ENCODE measurements at places on chromosomes 4 and X.

GRCh38 chrX:79440336-79440735 is 73.2 kb upstream of the ITM2A start:
- no peak for DNase-seq

- no peak for DNase-seq
Measured at GRCh38 chrX:68090266-68090665, 343.0 kb downstream of the OPHN1 start.

DNA sequence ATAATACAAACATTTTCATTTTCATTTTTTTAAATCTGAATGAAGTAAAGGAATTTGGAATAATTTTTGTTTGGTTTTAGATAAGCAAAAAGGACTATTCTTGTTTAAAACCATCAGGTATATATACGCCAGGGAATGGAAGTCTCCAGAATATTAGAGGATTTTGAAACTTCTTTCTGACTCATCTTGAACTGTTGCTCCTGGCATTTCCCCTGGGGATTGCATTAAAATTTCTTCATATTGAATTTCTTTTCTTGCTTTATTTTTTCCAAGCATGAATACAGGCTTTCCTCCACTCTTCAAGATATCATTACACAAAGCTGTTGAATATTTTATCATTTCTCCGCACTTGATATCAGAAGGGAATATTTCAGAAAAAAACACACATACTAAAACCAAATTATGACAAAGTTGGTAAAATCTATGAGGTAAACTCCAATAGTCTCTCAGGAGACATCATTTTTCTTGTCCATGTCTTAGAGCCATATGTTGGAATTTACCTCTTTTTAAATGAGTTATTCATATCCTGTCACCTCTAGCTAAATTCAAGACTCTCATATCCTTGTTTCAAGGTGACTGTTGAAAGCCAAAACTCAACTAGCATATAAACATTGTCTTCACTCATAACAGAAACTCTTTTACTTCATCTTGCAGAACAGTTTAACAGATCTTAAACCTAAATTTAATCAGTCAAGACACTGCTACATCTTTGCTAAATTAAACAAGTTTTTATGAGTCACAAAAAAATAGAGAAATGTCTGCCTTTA is 20.7 kb upstream of the CSN1S1 start:
- DNase-seq, result no peak

DNA sequence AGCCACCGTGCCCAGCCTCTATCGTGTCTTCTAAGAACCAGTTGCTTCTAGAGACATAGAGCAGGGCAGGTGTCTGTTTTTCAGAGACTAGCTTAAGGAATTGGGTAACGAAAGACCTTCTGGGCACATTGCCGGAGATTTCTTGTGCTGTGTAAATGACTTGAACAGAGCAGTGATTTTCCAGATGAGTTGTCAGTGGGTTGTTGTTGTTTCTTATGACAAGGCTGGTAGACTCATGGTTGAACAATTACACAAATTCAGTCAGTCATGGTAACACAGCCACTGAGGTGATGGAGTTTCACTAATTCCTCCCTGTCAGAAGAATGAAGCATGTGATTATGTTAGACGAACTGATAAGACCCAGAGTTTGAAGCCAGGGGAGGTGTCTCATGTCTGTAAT is 20.5 kb upstream of the DDX3X start:
- DNase-seq, result peak; percentile 69

DNA sequence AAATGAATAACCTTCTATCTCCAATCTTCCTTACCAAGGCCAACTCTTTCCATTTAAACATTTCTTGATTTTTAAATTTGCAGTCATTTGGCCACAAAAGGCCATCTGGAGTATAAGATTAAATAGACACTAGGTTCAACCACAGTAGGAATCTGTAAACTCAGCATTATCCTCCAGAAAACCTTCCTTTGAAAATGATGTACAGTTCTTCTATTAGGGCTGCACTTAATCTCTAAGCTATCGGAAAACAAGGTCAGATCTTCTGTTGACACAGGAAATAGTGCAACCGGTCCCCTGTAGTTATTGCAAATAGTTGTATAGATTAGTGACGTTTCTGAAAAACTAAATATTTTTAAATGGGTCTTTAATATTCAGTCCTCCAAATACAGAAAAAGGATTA is 359.0 kb upstream of the ATOH1 start:
- DNase-seq, result no peak

- no peak for DNase-seq
Measured at GRCh38 chr4:186651624-186652023, 72.0 kb downstream of the FAT1 start.

GRCh38 chr4:24476282-24476681 is 108.1 kb downstream of the DHX15 start:
- no peak for DNase-seq

DNA sequence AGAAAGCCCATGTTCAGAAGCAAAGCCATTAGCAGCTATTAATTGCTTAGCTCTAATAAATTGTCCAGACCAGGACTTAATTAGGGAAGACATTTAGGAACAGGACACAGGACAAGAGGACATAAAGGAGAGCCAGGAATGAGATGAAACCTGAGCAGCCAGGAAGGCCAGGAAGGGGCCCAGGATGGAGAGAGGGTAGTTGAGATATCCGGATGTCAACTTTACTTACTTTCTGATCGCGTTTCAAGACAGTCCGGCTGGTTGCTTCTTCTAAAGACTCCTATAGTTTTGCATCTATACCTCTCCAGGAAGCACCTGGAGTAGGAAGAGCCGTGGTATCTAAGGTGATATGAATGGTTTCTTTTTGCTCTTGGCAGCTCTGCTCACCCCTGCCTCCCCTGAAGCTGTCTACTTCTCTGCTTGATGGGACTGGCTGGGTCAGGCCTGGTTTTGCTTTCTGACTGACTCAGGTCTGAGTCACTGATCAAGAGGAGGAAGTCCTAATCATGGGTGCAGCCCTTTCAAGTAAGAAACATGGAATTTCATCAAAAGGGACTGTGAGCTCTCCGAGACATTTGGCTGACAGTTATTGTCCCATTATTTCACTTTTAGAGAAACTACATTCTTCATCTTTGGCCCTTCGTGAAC is 733.3 kb downstream of the RPA4 start:
- peak; percentile 21 for DNase-seq

- DNase-seq, result no peak
Measured at GRCh38 chr4:123840197-123840596, 443.6 kb downstream of the SPRY1 start.

DNA sequence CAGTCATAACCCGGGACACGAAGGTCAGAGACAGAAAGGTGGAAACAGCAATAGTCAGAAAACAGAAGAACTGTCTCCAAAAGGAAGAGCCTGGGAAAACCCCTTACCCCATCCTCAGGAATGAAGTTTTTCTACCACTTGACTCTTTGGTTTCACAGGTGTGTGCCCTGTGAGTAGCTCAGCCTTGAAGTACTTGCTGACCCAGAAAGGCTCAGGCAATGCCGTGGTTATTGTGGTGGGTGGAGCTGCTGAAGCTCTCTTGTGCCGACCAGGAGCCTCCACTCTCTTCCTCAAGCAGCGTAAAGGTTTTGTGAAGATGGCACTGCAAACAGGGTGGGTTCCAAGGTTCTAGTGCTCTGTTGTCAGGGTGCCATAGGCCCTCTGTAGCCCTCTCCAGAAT is 24.4 kb downstream of the DGAT2L6 start:
- DNase-seq, result no peak

GRCh38 chr4:140115140-140115539 is 38.8 kb downstream of the MAML3 start:
- no peak for DNase-seq

DNA sequence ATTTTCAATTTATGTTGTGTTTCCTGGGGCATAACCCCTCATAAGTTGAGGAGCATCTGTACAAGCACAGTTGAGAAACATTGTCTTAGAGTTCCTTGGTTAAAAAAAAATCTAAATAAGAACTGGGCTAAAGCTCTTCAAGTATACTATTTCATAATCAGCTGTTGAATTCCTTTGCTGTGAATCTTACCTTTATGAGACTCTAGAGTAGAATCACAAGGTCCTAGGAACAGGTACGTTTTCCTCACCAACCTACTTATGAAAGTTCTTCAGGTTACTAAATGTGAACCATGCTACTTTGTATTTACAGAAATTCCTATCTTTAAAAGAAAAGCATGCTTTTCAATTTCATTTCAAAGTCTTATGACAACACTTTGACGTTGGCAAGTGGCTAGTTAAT is 20.9 kb upstream of the SOD3 start:
- no peak for DNase-seq

GRCh38 chr4:143559757-143560147 is 46.2 kb downstream of the SMARCA5 start:
- no peak for DNase-seq

DNA sequence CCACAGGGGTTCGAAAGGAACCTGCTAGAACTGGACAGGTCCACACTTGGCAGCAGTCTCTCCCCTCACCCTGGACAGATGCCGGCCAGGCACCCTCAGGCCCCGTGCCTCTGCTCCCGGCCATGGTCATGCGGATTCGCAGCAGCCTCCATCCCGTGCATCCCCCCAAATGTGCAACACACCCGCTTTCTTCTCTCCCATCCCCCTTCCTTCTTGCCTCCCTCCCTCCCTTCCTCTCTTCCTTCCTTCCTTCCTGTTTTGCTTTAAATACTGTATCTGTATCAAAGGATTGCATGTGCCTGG is 35.0 kb upstream of the HMX1 start:
- no peak for DNase-seq

GRCh38 chrX:131987252-131987651 is 35.9 kb upstream of the STK26 start:
- no peak for DNase-seq
